ENCODE measurements at places on chromosomes 12 and 14.
A peak's percentile ranks its signal among the peaks of the same experiment; 100 is the strongest.

GRCh38 chr12:128810182-128811127 lies 13.3 kb downstream of the SLC15A4 start:
- DNase-seq = no peak

DNA sequence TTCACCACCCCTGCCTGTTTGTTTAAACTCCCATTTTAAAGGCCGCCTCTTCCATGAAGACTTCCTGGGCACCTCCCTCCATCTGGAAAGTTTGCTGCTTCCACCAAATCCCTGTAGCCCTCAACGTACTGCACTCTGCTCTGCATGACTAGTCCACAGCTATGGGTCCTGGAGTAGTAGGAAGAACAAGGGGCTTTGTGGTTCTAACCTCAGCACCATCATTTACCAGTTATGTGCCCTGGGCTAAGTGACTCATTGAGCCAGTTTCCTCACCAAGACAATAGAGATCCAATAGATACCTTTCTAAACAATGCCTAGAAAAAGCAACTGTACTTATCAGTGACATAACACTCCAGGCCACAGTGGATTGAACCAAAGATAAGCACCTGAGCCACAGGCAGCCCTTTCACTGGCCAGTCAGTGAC lies 8.5 kb upstream of the LTBP2 start:
- peak; percentile 96 for DNase-seq

DNA sequence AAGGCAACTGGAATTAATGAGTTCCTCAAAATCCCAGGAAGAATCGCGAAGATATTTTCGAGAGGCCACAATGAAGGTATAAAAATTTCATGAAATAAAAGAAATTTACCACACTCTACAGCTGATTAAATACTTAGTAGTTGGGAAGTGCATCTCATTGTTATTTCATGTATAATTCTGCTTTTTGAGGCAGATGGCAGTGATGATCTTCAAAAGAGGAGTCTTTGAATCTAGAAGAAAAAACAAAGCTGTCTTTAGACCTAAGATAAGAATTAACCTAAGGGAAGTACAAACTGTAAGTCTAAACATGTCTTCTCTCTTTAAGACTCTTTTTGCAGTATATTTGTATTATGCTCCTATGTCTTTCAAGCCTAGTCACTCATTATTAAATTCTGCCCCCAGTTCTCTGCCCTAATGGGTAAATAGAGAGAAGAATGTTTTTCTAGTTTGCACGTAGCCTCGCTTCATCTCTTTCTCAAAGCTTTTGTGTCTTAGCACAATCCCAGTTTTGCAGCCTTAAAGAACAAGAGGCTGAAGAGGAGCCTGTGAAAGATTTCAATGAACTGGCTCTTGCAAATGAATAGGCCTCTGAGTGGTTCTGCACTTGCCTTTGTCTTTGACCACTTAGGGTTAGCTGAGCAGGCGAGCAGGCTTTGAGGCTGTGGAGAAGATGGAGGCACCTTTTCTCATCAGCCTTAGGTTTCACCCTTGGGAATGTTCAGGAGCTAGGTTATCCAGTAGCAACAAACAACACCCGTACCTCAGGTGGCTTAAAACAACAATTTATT lies 32.7 kb downstream of the CFAP54 start:
- DNase-seq = no peak

DNA sequence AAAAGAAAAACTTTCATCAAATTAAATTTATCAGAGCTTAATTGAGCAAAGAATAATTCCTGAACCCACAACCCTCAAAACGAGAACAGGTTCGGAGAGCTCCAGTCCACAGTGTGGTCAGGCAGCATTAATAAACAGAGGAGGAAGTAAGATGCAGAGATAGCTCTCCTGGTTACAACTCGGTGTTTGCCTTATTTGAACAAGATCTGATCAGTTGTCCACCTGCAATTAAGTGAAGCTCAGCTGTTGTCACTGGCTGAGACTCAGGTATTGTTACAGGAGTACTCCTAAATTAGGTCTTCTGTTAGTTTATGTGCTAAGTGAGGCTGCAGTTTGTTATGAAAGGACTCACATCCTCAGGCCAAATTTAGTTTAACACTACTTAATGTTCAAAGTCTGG lies 451.4 kb upstream of the PDE3A start:
- DNase-seq = no peak

- peak; percentile 12 for DNase-seq
Observed at GRCh38 chr12:85179680-85180270, 100.2 kb upstream of the ALX1 start.

DNA sequence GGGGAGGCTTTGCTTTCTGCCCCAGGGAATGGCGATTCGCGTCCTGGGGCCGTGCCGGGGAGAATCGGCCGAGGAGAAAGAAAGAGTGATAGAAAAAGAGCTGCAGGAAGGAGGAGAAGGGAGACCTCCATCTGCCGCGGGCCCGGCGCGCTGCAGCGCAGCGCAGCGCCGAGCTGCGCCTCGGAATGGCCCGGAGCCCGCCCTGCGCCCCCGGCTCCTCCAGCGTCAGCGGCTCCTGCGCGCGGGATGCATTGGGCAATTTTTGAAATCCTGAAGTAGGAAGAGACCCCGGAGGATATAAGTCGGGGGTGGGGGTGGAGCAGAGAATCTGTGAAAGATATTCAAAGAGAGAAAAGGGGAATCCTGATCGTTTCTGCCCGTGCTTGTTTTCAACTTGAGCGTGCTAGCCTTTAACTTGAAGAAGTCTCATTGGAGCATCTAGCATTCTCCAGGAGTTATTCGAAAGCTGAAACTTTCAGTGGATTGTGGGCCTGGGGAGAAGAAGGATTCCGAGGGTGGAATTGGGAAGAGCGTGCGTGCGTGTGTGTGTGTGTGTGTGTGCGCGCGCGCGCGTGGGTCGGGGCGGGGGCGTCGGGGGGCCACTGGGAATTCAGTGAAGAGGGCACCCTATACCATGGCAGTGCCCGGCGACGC lies 441 bp downstream of the PDE3A start:
- peak; percentile 45 for DNase-seq

GRCh38 chr14:74217672-74218448 lies 21.4 kb upstream of the VSX2 start:
- DNase-seq = peak; percentile 40

- DNase-seq = no peak
Observed at GRCh38 chr14:48963231-48963790, 622.9 kb downstream of the RPS29 start.

Data from brain microvascular endothelial cell (primary cell).